ENCODE measurements at places on chromosomes 4 and X.

- DNase-seq = no peak
Observed at GRCh38 chr4:138460477-138461414, 218.6 kb upstream of the SLC7A11 start.

DNA sequence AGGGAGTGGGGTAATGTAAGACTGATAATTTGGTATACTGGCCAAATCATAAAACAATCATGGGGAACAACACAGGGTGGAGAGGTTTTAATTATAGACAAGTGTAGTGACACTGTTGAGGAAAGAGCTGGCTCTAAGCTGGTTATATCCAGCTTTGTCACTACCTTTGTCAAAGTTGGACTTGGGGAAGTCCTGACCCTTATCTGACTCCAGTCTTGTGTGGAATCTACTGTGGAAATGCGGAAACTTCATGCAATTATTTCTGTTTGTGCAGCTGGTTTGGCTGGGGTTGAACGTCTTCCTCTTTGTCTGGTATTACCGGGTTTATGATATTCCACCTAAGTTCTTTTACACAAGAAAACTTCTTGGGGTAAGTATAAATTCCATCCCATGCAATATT lies 2.0 kb downstream of the CYBB start:
- no peak for DNase-seq

DNA sequence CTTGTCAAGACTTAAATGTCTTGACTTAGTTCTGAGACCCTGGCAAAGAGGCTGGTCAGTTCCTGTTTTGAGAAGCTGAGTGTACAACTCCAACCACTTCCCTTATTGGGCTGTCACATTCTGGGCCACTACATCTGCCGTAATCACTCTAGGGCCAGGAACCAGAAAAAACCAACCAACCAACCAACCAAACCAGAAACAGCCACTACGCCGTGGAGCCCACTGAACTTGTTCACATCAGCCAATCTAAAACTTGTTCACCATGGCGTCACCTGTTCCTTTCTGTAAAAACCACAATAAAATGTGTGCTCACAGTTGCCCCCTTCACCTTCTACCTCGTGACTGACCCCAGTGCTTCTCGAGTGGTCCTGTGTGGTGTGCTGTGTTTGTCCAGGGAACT lies 107.3 kb downstream of the JADE1 start:
- no peak for DNase-seq

- DNase-seq = no peak
Observed at GRCh38 chrX:12986164-12986779, 11.4 kb downstream of the TMSB4X start.

DNA sequence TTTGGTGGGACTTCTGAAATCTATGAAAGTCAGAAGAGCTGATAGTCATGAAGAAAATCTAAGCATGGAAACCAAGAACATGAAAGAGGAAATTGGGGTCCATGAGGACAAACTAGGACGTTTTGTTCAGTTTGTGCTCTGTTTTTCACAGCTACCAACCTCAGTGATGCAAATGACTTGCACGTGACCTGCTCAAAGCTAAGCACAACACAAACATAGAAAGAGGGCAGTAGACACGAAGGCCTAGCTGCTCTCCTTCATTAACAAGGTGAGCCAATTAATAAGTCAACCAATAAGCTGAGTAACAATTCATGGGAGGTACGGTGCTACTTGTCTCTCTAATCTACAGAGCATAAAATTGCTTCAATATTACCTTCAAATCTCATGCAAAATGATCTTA lies 684.1 kb downstream of the TRAM1L1 start:
- DNase-seq = no peak

GRCh38 chr4:3706565-3707422 lies 59.4 kb upstream of the ADRA2C start:
- DNase-seq = peak; percentile 9

DNA sequence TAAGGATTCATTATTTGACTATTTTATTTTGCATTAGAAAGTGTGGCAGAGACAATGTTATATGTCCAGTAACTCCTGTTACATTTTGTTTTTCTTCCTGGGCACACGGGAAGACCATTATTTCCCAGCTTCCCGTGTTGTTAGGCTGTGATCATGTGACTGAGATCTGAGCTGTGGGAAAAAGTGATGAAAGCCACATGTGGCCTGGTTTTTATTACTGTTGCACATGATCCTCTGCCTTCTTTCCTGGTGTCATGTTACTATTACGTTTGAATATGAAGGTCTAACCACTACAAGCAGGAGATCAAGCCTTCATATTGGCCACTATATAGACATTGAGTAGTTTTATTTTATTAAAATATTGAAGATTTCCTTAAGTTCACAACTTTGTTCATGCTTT lies 28.2 kb upstream of the MID1 start:
- DNase-seq = no peak

DNA sequence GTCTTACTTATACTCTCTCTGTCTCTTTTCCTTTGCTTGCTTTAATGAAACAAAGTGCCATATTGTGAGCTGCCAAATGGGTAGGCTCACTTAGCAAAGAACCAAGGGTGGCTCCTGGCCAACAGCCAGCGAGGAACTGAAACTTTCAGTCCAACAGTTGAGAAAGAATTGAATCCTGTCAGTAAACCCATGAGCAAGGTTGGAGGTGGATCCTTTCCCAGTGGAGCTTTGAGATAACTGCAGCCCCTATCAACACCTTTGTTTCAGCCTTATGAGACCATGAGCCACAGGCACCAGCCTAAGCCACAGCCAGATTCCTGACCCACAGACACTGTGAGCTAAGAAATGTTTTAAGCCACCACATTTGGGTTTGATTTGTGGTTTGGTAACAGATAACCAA lies 362.2 kb downstream of the PDGFC start:
- DNase-seq = no peak

DNA sequence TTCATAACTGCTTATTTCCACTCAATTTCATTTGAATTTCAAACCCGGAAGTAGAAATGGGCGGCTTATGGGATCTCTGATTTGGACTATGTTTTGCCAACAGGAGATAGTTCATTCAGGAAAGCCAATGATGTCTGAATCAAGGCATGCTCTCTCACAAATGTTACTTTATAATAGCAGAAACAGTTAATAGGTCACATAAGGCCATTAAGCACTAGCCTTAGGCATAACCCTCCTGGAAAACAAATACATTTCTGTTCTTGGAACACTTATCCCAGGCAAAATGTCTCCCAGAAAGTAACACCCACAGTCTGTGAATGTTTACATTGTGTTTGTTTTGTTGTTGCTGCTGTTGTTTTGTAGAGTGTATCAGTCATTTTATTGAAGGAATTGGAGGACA lies 1347.2 kb upstream of the PCDH7 start:
- DNase-seq = no peak

GRCh38 chr4:1356181-1356998 lies 9.4 kb downstream of the UVSSA start:
- peak; percentile 81 for DNase-seq

- no peak for DNase-seq
Observed at GRCh38 chr4:75916091-75916661, 13.9 kb upstream of the PPEF2 start.

- no peak for DNase-seq
Observed at GRCh38 chrX:152520653-152521052, 69.5 kb upstream of the GABRA3 start.

- DNase-seq = no peak
Observed at GRCh38 chrX:133794126-133794525, 191.3 kb downstream of the GPC3 start.

DNA sequence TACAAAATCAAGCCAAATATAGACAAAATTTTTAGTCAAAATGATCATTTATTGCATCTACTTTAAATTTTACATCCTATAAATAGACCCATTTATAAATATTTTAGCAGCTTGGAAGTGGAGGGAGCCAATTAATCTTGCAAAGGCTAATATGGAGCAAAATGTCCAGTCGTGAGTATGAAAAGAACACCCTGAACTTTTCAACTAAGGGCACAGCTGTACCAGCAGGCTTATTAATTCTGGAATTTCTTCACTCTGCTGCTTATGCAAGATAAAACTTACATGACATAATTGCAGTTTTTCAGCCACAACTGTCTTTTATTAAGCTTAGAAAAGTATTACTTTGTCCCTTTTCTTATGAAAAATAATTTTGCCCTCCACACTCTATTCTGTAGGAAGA lies 22.9 kb upstream of the USP53 start:
- DNase-seq = no peak

DNA sequence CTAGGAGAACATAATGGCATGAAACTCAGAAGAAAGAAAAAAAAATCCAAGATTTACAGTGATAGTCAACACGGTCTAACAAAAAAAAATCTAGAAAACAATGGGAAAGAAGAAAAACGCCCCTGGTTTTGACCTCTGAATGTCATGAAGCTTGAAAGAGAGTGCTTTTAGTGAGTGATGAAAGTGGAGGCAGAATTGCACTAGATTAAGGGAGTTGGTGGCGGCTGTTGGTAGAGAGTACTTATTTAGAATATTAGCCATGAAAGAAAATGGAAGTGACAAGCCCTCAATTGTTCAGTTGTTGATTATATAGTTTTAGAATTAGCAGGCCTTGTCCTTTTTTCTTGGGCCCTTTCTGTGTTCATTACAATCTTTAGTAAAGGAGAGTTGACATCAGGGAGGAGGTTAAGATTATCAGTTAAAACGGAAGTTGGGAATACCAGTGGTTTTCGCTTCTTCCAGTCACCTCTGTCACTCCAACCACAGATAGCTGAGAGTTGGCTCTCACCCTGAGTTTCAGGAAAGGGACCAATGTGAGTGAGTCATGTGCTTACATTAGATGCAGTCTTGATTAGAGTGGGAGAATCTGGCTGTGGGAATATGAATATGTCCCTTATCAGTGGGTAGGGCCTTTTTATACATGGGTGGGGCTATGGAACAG lies 29.7 kb downstream of the EREG start:
- DNase-seq = no peak

DNA sequence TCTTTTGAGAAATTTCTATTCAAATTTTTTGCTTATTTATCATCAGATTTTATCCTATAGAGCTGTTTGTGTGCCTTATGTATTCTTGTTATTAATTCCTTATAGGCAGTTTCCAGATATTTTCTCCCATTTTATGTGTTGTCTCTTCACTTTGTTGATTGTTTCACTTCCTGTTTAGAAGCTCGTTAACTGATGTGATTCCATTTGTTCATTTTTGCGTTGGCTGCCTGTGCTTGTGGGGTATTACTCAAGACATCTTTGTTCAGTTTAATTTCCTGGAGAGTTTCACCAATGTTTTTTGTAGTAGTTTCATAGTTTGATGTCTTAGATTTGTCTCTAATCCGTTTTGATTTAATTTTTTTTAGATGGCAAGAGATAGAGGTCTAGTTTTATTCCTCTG lies 14.6 kb downstream of the ZNF718 start:
- DNase-seq = no peak

- DNase-seq = no peak
Observed at GRCh38 chr4:133801883-133802282, 399.7 kb downstream of the PABPC4L start.
